ENCODE measurements at places on chromosomes 4 and X. TPM values are rescaled to one million over a fixed set of nuclear protein-coding genes. Genes with fewer than 3 reads are reported as not detected.

- no peak for DNase-seq
- H3K4me3 ChIP-seq = no peak overlapping the region
- no peaks in the 10 kb centered on the region for H3K27me3 ChIP-seq
Measured at GRCh38 chr4:7918981-7919380, 20.7 kb downstream of the AFAP1 start.

The ENPEP gene
- total RNA-seq = 0.07 TPM

GRCh38 chr4:79046016-79046592 is 106.9 kb upstream of the PAQR3 start:
- H3K27me3 ChIP-seq = no peaks in the 10 kb centered on the region
- no peak for DNase-seq
- no peak overlapping the region for H3K4me3 ChIP-seq
- no peaks in the 10 kb centered on the region for H3K36me3 ChIP-seq
- H3K4me1 ChIP-seq = no peaks in the 10 kb centered on the region
- no peak overlapping the region for H3K27ac ChIP-seq

The TMEM150C gene
- total RNA-seq = not detected

- H3K4me1 ChIP-seq = no peaks in the 10 kb centered on the region
- no peak overlapping the region for H3K27ac ChIP-seq
- DNase-seq = no peak
- H3K36me3 ChIP-seq = no peaks in the 10 kb centered on the region
- H3K4me3 ChIP-seq = no peak overlapping the region
Measured at GRCh38 chr4:165360041-165360695, 18.6 kb upstream of the CPE start.

DNA sequence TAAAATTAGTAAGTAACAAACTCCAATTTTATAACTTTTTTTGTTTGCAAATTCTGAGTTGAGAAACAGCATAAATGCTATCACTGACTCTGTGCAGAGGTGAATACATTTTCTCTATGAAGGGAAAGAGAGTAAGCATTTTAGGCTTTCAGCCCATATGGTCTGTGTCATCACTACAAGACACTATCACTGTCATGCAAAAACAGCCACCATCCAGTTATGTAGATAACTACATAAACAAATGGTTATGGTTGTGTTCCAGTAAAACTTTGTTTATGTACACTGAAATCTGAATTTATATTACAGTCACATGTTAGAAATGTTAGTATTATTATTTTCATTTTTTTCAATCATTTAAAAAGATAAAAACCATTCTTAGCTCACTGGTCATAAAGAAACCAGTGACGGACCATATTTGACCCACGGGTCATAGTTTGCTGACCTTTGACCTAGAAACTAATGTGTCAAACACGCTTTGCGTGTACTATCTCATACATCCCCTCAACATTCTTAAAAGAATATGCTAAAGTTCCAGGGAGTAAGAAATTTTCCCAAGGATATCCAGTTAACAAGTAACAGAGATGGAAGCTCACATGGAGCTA is 29.1 kb downstream of the RASGEF1B start:
- H3K27me3 ChIP-seq = no peaks in the 10 kb centered on the region
- H3K4me3 ChIP-seq = no peak overlapping the region
- H3K36me3 ChIP-seq = peaks cover 84% of the 10 kb centered on the region
- no peak overlapping the region for H3K27ac ChIP-seq
- DNase-seq = no peak

GRCh38 chrX:50202539-50202938 is 1.7 kb upstream of the AKAP4 start:
- no peak for DNase-seq
- H3K27ac ChIP-seq = no peak overlapping the region
- H3K4me1 ChIP-seq = peaks cover 12% of the 10 kb centered on the region
- H3K4me3 ChIP-seq = no peak overlapping the region

- no peak overlapping the region for H3K27ac ChIP-seq
- no peaks in the 10 kb centered on the region for H3K27me3 ChIP-seq
- no peak for DNase-seq
- no peaks in the 10 kb centered on the region for H3K36me3 ChIP-seq
Measured at GRCh38 chr4:18973296-18973695, 951.7 kb upstream of the LCORL start.

DNA sequence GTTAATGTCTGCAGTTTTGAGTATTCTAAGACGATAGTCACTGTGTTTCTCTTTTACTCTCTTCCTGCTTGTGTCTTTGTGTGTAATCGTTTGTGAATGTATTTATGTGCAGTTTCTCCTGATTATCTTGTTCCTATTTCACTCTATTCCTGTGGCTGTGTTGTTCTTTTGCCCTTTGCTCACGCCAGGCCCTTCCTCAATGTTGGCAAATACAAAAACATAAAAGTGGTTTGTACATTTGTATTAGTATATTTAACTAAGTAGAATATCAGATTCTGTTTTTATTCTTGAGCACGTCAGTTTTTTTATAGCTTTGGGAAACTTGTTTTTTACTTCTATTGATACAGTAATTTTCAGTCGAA is 107.6 kb upstream of the BMPR1B start:
- no peak for DNase-seq
- H3K27me3 ChIP-seq = no peaks in the 10 kb centered on the region
- peaks cover 2% of the 10 kb centered on the region for H3K36me3 ChIP-seq

The PCDH19 gene
- total RNA-seq = not detected

The RRH gene
- total RNA-seq = 0.24 TPM

The TNMD gene
- not detected for total RNA-seq

- H3K4me1 ChIP-seq = peaks cover 15% of the 10 kb centered on the region
- peak overlapping the region; percentile 52 for H3K4me3 ChIP-seq
- H3K36me3 ChIP-seq = no peaks in the 10 kb centered on the region
- H3K27me3 ChIP-seq = peaks cover 20% of the 10 kb centered on the region
Measured at GRCh38 chr4:153221783-153222706, 17.8 kb downstream of the TRIM2 start.

The TXK gene
- total RNA-seq = 338 TPM

The KDR gene
- total RNA-seq = 0.08 TPM

- no peaks in the 10 kb centered on the region for H3K27me3 ChIP-seq
- H3K4me1 ChIP-seq = no peaks in the 10 kb centered on the region
- H3K4me3 ChIP-seq = no peak overlapping the region
- no peak overlapping the region for H3K27ac ChIP-seq
- no peak for DNase-seq
Measured at GRCh38 chrX:6694221-6694620, 159.3 kb upstream of the VCX3A start.

The CENPVL1 gene
- total RNA-seq = not detected

- no peak overlapping the region for H3K4me3 ChIP-seq
- H3K27ac ChIP-seq = no peak overlapping the region
- DNase-seq = no peak
- no peaks in the 10 kb centered on the region for H3K4me1 ChIP-seq
- no peaks in the 10 kb centered on the region for H3K27me3 ChIP-seq
Measured at GRCh38 chr4:178917756-178918155, 1475.5 kb upstream of the AGA start.

DNA sequence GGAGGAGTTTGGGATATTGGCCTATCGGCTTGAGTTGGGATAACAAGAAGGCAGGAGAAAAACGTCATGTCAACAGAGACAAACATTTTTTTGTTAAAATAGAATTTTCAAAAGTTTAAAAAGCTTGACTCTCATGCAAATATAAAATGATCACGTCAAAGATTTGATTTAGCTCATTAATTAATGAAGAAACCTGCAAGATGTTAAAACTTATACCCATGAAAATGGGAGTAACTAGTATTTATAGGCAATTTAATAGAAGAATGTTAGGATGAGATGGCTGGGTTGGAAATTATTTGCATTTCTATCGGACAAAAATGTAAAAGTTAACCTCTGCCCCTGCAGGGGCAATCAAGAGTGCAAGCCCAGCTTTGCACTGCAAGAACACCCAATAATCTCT is 184.6 kb upstream of the BCOR start:
- no peak overlapping the region for H3K4me3 ChIP-seq
- no peak overlapping the region for H3K27ac ChIP-seq
- no peaks in the 10 kb centered on the region for H3K27me3 ChIP-seq
- no peak for DNase-seq
- peaks cover 37% of the 10 kb centered on the region for H3K4me1 ChIP-seq
